Osteoblast (primary cell): ENCODE measurements at places on chromosomes 1 and 21. TPM values are rescaled to one million over a fixed set of nuclear protein-coding genes. Genes with fewer than 3 reads are reported as not detected.

GRCh38 chr1:48080331-48081255, 83.4 kb upstream of the TRABD2B start:
- DNase-seq: no peak

DNA sequence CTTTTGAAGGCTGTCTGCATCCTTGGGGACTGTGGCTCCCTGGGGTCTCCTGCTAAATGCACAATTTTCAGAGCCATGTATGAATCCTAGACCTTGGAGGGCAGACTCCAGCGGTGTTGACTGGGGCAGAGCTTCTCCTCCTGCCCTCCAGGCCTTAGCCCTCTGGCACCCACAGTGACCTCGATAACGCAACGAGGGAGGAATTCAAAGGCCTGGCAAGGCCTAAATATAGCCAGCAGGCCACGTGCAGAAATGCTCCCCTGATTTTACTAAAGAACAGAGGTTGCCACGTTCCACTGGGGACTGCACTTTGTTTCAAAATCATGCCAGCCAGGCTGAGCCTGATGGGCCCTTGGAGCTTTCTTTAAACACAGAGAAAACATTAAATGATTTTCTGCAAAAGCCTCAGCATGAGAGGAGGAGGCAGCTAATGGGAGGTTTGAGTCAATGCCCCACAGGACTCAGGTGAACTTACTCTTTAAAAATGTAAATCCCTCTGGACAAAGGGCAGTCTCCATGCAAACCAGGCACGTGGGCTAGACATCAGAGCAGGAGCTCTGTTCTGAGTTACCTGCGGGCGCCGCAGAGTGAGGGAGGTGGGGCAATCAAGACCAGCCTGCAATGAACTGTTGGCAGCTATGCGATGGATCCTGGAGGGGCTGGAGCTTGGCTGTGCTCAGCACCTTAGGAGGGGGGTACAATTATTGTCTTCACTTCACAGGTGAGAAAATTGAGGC, 28.0 kb downstream of the GRIK3 start:
- DNase-seq: no peak

DNA sequence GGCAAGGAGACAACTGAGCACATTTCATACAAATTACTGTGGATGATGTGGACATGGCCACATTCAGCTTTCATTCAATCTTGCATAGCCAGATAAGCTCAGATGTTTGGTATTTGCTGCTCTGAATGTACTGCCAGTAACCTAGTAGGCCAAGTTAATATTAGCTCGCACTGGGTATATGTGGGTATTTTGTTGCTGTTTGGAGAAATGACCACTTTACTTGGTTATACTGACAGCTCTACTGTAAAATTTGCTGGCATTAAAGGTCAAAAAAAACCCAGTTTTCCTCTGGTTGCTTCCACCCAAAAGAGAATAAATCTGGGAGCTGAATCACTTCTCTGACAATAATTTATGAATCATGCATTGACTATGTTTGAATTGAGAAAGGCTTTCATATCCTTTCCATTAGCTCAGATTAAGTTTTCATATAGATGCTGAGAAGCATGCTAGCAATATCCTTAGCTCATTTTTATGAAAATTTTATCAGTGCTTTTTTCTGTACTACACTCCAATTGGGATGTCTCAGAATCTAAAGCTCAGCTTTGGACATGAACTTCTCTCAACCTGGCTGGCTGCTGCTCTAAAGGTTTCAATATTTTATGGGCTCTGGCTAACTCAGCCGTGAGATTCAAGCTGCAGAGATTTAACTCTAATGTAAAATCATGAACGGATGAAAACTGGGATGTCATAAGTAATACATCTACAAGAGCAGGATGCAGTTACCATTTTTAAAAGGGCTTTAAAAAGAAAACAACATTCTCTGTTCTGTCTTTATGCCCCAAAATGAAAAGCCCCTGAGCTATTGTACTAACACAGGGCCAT, 330.0 kb downstream of the BARHL2 start:
- no peak for DNase-seq

GRCh38 chr1:78676347-78676982, 26.8 kb downstream of the IFI44 start:
- no peak for DNase-seq

GRCh38 chr1:47962750-47963492, 34.3 kb downstream of the TRABD2B start:
- no peak for DNase-seq

GRCh38 chr1:150152772-150153456, 3.2 kb downstream of the PLEKHO1 start:
- DNase-seq: peak; percentile 95

DNA sequence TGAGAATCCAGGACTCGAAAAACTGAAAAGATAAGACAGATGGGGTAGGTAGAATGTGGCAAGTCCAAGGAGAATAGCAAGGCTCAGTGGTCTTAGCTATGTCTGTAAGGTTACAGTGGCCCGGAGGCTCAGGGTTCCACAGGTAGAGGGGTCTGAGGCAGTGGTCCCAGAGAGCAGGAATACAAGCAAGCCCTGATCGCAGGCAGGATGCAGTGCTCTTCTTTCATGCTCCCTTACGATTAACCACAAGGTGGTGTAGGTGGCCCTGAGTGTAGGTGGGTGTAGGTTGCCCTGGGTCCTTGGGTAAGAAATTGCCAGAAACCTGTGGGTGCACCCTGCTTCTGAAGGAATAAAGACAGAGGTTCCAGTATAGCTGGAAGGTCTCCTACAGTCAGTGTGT, 99.1 kb upstream of the RAB3GAP2 start:
- DNase-seq: no peak

GRCh38 chr1:199944986-199945385, 82.5 kb upstream of the NR5A2 start:
- DNase-seq: no peak

- DNase-seq: no peak
These were observed 8.9 kb downstream of the VPS26C start for GRCh38 chr21:37257967-37258877.

- no peak for DNase-seq
These were observed 69.2 kb downstream of the RUNX3 start for GRCh38 chr1:24860841-24861240.

DNA sequence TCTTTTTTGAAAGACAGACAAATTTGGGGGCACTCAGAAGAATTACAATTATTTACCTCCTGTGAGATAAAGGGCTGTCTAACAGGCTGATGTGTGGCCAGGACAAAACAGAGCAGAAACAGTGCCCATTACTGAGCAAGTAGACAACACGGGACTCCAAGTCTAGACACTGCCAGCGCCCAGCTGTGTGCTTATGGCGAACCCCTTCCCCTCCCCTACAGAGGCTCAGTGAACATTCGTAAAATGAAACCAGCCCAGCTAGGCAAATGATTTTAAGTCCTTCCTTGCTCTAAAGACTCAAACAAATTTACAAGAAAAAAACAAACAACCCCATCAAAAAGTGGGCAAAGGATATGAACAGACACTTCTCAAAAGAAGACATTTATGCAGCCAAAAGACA, 91.1 kb downstream of the RUNX1 start:
- no peak for DNase-seq

DNA sequence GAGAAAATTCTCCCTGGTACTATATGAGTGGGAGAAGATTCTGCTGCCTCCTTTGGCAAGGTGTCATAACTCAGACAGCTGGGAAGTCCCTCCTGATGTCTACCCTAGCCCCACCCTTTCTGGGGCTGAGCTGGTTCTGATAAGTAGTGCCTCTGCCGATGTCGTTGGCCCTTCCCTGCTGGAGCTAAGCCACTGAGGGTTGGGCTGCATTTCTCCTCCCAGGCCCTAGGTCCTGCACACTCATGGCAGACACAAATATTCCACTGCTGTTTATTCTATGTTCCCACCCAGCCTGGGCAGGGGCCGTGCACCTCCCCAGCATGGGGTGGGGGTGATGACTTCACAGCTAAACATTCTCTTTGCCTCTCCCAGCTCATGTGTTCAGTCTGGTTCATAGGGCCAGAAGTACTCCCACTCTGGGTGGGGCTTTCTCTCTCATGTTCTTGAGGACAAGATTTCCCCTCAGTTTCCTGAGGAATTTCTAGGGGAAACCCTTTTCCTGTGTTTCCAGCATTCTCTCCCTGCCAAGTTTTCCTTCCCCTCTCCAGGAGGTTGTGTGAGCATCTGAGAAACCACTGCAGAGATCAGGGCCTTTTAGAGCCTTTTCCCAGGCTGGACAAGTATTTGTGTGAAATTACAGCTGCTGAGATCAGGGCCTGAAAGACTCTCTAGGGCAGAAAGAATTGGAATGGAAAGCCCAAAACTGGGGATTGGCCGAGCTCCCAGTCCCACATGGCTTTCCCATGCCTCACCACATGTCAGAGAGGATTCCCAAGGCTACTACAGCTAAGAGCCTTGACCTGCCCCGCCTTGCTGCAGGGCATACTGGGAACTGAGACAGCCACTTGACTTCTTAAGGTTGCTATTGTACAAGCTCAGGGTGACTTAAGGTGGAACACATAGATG, 66.2 kb downstream of the ATP2B4 start:
- peak; percentile 92 for DNase-seq

- peak; percentile 35 for DNase-seq
These were observed 7.2 kb downstream of the FAM131C start for GRCh38 chr1:16066245-16066644.

DNA sequence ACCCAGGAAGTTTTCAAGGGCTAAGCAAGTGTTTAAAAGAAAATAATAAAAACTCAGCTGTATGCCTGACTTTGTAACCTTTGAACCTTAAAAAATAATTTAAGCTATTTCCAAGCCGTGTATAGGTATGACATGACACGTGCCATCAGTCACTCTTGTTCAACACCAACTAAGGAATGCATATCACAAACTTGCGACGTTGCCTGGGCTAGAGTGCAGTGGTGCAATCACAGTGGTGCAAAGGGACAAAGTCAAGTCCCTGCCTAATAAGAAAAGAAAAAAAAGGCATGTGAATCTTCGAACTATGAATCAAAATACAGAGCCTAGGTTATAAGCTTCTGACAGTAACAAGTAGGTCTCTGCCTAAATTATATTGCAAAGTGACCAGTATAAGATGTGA, 79.2 kb downstream of the SMYD2 start:
- no peak for DNase-seq

- no peak for DNase-seq
These were observed 36.3 kb upstream of the RWDD3 start for GRCh38 chr1:95197616-95198252.

- no peak for DNase-seq
These were observed 140.9 kb downstream of the KCNT2 start for GRCh38 chr1:196467230-196467925.

DNA sequence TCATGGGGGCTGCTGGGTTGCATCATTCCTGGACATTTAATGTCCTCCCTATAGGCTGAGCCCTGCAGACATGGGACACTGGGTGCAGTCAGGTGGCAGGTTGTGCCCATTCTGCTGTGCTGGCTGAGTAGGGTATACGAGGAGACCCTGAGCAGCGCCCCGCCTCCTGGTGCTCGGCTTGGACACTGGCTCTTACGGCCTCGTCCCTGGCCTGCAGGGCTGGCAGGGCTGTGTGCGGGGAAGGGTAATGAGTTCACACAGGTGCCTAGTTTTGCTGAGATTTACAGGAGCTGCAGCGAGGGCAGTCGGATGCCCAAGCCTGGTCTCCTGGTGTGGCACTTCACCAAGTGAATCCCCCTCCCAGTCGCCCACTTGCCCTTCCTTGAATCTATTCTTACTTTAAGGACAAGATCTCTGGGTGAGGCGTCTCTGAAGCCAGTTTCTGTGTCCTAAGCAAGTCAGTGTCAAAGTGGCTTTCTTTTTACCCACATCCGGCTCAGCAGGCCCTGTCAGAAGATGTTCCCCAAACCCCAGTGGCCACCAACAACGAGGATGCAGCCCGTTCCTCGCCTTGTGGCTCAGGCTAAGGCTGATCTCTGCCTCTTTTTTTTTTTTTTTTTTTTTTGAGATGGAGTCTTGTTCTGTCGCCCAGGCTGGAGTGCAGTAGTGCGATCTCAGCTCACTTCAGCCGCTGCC, 73.2 kb downstream of the MAN1C1 start:
- no peak for DNase-seq

GRCh38 chr1:2555634-2556276, 416 bp upstream of the TNFRSF14 start:
- peak; percentile 97 for DNase-seq

GRCh38 chr1:15950763-15951295, 25.1 kb downstream of the ZBTB17 start:
- DNase-seq: peak; percentile 76

GRCh38 chr21:42913476-42913875, 12.0 kb downstream of the ERVH48-1 start:
- DNase-seq: no peak

- DNase-seq: no peak
These were observed 135.9 kb downstream of the ACBD6 start for GRCh38 chr1:180366371-180367068.

DNA sequence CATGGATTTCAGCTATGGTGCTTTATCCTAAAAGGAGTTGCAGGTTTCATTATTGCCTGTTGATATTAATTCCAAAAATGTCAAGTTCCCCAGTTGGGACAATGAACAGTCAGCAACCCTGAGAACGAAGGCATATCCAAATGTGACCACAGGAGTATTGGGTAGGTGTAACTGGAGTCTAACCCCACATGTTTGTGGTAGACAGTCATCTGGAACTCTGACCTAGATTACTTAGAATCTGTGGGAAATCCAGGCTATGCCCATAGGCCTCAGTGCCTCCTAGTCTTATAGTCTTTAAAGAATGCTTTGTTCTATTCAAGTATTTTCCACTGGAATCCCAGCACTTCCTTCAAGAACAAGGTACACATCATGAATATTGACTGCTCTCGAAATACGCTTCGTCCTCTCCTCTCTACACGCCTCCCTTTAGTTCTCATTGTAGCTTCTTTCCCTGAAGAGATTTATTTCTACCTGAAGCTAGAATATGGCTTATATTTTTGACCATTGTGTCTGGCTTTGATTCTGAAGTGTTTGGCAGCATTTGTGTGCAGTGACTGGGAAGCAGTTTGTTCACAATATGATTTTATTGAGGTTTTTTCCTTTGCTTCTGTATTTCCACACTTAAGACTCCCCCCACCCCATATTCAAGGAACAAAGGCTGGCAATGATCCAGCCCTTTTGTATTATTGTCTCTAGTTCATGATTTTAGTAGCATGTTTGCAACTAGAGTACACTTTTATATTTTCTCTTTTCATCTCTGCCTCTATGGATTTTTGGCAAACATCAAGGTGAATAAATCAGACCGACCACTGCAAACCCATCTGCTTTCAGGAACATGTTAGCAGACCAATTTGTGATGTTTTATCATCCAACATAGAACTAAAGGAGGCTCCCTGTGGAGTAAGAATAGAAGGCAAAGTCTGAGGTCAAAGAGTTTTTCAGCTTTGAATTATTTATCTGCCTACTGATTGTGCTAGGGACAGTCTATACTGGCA, 178.6 kb downstream of the GPR52 start:
- DNase-seq: peak; percentile 10

- no peak for DNase-seq
These were observed 8.9 kb downstream of the SLC66A1 start for GRCh38 chr1:19321071-19321470.

The LRRIQ3 gene
- 0.59 and 0.72 TPM in 2 replicates for total RNA-seq

The SLC2A5 gene
- 11.2 and 22.4 TPM in 2 replicates for total RNA-seq

The C1orf115 gene
- total RNA-seq: 0.29 and 0.36 TPM in 2 replicates

The SLC37A1 gene
- total RNA-seq: 5.9 and 6.9 TPM in 2 replicates

The CAMK2N1 gene
- 0.36 and 1.5 TPM in 2 replicates for total RNA-seq

The PADI1 gene
- under 0.01 TPM in 2 replicates for total RNA-seq

The SERTAD4 gene
- total RNA-seq: 2.9 and 8.0 TPM in 2 replicates

The VHLL gene
- total RNA-seq: not detected in 2 replicates

The GJA4 gene
- total RNA-seq: not detected in 2 replicates

The MIXL1 gene
- total RNA-seq: 0.29 TPM in 1 of 2 replicates, not detected in the other

The OPRD1 gene
- total RNA-seq: not detected in 2 replicates
